ENCODE measurements at places on chromosomes 3 and 15.

DNA sequence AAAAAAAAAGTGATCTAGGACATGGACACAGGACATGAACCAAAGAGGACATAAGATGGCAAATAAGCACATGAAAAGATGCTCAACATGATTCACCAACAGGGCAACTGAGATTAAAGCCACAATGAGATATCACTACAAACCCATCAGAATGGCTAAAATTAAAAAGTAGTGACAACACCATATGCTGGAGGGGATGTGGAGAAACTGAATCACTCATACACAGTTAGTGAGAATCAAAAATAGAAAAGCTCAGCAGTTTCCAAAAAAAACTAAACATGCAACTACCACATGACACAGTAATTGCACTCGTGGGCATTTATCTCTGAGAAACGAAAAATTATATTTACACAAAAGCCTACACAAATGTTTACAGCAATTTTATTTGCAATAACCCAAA is 27.9 kb upstream of the ACKR4 start:
- no peak for DNase-seq

GRCh38 chr3:47791193-47791855 is 9.6 kb upstream of the SMARCC1 start:
- no peak for DNase-seq

DNA sequence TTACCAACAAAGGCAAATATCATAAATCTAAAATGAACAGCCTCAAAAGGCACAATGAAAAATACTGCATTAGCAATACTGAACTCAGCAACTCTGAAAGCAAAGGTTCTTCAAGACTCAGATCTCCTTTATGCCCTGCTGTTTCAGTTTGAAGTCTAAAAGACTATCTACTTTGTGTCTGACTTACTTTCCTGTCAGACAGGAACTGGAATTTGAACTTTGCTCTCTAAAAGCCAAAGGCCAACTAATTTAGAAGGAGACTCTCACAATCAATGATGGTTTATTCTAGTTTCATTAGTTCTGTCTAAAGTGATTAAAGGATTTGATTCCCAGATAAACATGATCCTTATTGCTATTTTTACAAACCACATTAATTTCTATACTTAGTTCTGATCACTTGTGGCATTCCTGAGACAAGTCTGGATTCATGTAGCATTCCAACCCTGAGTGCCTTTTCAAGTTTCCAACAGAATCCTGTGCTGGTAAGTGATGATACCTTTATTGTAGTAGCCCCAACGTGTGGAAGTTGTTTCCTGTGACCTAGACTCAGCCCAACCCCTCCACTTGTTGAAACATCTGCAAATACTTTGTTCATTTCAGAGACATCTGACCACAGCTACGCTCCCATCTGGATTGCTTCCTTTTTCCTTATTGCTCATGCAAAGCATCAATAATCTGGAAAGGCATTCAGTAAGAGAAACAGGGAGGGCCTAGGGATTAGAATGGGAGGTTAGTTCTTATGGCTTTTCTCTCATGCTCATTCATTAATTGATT is 14.9 kb upstream of the LEKR1 start:
- DNase-seq: no peak

GRCh38 chr15:74420193-74420905 is 13.4 kb downstream of the SEMA7A start:
- no peak for DNase-seq

- DNase-seq: no peak
These were observed 308.0 kb upstream of the THBS1 start for GRCh38 chr15:39272901-39273300.

DNA sequence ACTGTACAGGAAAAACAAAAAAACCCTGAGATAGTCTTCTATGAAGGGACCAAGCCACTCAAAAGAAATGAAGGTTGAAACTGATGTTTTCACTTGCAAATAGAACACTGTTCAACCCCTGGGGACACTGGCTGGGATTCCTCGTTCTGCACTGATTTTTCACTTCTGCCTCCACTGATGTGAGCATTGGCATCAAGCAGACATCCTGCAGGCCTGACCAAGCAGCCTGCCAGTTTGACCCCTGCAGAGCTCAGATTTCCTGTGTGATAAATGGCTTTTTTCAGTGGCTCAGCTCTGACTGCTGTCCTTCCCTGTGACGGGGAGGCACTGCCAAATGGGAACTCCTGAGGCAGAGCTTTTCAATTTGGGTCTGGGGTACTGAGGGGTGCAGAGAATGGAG is 50.0 kb downstream of the RASGRP1 start:
- DNase-seq: no peak

DNA sequence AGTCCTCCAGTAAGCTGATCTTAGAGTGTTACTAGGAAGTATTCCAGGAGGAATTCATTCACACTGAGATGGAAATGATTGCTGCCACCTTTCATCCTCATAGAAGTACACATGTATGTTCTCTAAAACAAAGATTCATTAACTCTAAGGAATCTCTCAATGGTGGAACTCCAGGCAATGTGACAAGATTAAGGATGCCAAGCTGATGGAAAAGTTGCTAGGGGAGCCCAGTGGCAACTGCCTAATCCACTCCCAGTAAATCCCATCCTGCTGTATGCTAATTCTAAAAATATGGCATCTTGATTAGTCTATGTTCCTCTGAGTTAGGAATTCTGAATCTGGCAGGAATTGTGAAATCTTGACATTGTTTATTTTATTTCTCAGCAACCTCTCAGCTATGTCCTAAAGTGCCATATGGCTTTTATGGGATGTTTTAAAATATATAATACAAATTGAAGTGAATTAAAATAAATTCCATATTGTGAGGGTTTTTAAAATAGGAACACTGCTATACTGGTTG is 210.0 kb upstream of the TRIM42 start:
- no peak for DNase-seq

GRCh38 chr3:97037294-97037943 is 223.0 kb downstream of the EPHA6 start:
- no peak for DNase-seq

GRCh38 chr15:94253742-94254141 is 22.4 kb downstream of the MCTP2 start:
- DNase-seq: no peak

- DNase-seq: no peak
These were observed 145.8 kb upstream of the THRB start for GRCh38 chr3:24640330-24640877.

DNA sequence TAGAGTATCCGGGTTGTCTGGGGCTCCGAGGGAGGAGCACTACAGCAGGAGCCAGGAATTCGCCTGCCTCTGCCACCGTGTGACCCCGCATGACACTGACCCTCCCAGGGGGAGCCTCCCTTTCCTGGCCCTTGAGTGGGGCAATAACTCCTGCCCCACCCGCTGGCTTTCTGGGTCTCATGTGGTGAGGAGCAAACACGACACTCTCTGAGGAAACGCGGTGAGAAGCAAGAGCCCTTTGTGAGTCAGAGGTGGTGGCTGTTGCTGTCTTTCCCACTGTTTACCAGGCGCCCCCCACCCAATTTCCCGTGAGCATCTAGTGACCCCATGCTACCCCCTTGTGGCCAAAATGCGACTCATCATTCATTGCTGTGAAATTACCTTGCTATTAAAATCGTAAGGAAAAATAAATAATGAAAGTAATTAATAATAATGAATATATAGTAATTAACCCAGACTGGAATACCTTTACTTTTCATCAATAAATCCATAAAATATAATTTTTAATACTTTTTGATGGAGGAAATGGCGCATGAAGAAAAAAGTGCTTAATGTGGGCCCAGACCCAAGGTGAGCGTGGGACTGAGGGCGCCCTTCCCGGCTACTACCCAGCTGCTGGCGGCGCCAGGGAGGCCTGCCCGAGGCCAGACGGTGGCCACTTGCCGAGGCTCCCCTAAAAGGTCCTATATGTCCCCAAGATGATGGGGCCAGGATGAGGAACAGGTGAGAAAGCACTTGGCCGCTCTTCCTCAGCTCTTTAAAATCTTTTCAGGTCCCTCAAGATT is 29.3 kb downstream of the CCNL1 start:
- DNase-seq: no peak

- no peak for DNase-seq
These were observed 133.4 kb upstream of the WNT5A start for GRCh38 chr3:55620351-55621025.

DNA sequence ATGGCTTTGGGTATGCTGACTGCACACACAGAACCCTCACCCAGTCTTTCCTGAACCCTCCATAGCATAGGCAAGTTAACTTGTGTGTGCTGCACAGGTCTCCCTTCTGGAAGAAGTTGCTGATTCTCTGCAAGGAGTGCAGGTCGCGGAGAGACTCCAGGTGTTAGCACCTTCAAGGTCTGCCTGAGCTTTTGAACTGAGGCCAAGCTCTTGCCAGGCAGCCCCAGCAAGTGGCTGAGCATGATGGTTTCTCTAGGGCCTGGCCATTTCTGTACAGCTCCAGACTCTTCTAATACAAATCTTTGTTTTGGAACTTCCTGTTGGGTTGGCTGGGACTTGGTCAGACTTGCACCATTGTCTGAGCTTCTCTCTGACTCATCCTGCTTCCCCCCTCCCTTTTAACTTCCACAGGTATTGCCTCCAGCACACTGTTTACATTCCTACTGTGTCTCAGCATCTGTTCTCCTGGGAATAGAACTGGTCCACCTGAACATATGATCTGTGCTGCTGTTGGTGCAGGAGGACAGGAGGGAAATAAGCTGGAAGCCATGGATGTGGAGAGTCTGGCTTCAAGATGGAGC is 53.3 kb downstream of the KY start:
- DNase-seq: no peak

- no peak for DNase-seq
These were observed 11.7 kb downstream of the CHDH start for GRCh38 chr3:53834429-53835095.

GRCh38 chr15:78709263-78709882 is 68.4 kb upstream of the CHRNB4 start:
- DNase-seq: peak; percentile 37

- no peak for DNase-seq
These were observed 70.3 kb downstream of the SENP2 start for GRCh38 chr3:185656321-185656840.

DNA sequence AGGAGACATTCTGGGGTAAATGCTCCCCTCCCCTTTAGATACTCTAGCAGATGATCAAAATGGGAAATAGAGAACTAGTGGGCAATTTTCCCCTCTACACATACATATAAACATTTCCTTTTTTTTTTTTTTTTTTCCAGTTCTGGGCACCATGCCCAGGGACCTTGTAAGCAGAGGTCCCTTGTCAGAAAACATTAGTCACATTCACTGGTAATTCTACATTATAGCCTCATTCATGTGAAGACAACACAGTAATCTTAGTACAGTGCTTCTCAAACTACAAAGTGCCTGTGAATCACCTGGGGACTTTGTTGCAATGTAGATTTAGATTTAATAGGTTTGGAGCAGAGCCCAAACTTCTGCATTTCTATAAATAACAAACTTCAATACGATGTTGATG is 60.1 kb upstream of the ACTC1 start:
- no peak for DNase-seq

GRCh38 chr15:63080634-63081250 is 38.2 kb downstream of the TPM1 start:
- DNase-seq: no peak

GRCh38 chr3:151318313-151318712 is 1.7 kb upstream of the GPR87 start:
- no peak for DNase-seq

- no peak for DNase-seq
These were observed 460.8 kb downstream of the ROBO2 start for GRCh38 chr3:77500721-77501120.

- no peak for DNase-seq
These were observed 56.0 kb upstream of the CTXND1 start for GRCh38 chr15:80308002-80308401.

DNA sequence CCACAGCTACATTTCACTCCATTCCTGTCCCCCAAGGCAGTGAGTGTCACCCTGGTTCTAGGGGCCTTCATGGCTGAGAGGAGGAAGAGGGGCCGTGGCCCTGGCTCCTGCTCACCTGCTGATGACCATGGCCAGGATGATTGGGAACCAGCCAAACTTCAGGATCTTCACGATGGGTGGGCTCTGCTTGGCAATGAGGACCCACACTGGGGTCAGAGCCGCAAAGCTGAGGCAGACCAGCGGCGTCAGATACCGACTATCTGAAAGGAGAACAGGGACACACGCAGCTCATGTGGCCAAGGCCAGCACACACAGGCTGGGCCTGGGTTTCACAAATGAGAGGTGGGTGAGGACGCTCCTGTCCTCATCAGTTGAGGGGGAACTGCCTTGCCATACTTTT is 47.6 kb downstream of the ROPN1B start:
- no peak for DNase-seq

GRCh38 chr15:41411031-41411430 is 5.9 kb upstream of the RTF1 start:
- no peak for DNase-seq

DNA sequence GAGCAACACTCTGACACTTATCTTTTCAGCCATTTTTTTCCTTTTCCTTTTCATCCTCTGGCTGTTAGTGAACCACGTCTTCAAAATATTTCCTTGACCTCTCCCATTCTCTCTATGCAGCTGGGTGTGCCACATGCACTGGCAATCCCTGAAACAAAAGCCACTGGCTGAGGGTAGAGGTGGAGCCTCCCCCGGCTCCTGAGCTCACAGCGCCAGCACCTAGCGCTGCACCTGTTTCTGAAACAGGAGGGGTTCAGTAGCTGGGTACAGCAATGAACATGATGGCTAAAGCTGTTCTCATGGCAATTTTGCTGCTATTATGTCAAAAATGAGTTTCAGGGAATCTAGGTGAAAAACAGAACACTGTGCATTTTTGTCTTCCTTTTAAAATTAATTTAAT is 314.7 kb upstream of the ATP10A start:
- DNase-seq: no peak

- no peak for DNase-seq
These were observed 72.7 kb downstream of the FSIP1 start for GRCh38 chr15:39709941-39710340.
